Karpas-422 (cell line): ENCODE measurements at places on chromosomes 16 and 17. TPM values are rescaled to one million over a fixed set of nuclear protein-coding genes. Genes with fewer than 3 reads are reported as not detected.

GCGR gene
- not detected in 2 replicates for total RNA-seq

DNA sequence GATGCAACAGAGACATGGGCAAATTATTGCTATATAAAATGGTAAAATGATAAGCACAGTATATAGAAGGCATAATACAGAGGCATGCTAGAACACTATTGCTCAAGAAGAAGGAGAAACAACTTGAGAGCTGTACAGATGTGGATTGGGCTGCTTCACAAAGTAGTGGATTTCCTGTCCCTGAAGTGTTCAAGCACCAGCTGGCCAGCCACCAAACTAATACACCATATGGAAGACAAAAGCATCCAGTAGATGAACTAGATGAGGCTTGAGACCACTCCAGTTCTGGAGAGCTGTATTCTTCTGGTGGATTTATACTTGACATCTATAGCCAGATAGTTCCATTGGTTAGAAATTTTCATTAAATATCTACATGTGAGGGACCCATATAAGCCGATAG is 134.1 kb upstream of the GNAO1 start:
- DNase-seq = no peak

DNA sequence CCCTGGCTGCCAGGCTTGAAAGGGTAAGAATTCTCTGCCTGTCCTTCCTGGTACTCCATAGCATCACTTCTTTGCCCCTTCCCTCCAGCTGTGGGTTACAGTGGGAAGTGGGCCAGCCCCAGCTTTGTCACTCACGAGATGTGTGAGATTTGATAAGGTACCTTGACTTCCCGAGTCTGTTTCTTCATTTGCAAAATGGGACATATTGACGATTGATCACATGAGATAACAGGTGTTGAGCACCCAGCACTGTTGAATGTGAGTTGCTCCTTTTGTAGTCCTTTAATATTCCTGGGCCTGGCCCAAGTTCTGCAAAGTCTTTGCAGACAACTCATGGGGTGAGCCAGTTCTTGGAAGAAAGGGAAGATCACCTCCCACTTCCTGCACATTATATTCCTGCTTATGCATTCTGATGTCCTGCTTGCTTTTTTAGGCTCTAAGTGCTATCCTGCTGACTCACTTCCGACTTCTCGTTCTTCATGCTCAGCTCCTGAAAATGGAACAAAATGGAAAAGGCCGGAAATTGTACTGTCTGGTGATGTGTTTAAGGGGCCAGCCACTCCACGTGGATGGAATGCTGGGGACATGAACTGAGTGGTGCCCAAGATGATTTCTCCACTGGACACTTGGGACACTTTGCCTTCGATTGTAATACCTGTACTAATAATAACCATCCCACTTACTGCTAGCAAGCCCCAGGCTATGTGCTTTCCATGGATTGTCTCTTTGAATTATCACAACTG is 8.3 kb upstream of the NLK start:
- DNase-seq = peak; percentile 22

- no peak for DNase-seq
These were observed 39.7 kb downstream of the ERCC4 start for GRCh38 chr16:13959626-13960025.

DNA sequence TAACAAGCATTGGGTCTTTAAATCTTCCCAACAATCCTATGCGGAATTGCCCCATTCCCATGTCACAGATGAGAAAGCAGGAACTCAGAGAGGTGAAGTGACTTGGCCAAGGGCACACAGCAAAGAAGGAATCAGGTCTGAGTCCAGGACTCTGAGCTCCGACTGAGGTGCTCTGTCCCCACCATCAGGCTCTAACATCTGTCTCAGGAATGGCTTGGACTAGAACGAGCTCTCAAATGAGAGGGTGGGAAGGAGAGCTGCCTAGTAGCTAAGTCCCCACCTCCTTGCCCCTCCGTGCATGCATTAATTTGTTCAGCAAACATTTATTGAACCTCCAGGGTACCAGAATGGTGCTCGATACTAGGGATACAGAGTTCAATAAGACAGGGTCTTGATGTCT is 26.7 kb downstream of the ABCC3 start:
- no peak for DNase-seq

GRCh38 chr16:73058616-73059409 is 10.9 kb upstream of the ZFHX3 start:
- peak; percentile 74 for DNase-seq
